ENCODE measurements at places on chromosomes 2 and 18.

GRCh38 chr2:121635371-121635770, 13.9 kb downstream of the CLASP1 start:
- no peak for DNase-seq

- no peak for DNase-seq
Observed at GRCh38 chr2:187493877-187494568, 46.0 kb upstream of the CALCRL start.

GRCh38 chr2:135650721-135651120, 90.9 kb upstream of the UBXN4 start:
- DNase-seq: peak; percentile 96

GRCh38 chr2:168715849-168716248, 86.6 kb upstream of the NOSTRIN start:
- no peak for DNase-seq

- DNase-seq: peak; percentile 42
Observed at GRCh38 chr2:212539072-212539880, 674 bp upstream of the ERBB4 start.

DNA sequence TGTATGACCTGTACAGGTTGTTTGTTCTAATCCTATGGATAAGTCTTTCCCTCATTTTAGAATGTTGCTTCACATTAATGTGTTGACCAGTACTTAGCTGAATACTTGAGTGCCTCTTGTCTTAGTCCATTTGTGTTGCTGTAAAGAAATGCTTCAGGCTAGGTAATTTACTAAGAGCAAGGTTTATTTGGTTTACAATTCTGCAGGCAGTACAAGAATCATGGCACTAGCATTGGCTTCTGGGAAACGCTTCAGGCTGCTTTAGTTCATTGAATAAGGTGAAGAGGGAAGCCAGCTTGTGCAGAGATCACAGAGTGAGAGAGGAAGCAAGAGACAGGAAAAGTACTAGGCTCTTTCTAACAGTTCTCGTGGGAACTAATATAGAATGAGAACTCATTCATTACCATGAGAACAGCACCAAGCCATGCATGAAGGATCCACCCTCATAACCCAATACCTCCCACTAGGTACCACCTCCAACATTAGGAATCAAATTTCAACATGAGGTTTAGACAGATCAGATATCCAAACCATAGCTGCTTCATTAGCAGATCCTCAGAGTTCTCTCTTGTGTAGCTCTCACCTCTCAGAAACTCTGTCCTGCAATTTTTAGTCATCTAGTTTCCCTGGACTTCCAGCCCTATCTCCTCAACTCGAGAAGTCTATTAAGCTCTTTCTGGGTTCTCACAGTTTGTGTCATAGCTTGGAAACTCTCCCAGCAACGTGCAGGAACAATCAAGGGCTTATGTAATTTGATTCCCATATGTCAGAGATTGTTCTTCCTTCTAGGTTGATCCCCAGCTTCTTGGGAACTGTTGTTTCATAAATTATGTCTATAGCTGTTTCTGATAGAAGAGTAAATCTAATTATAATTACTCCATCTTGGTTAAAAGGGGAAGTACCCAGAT, 2082.3 kb upstream of the CELF4 start:
- DNase-seq: no peak

GRCh38 chr18:23689031-23689615, at the start of gene LAMA3:
LAMA3 (plus strand) TSS chr18:23689453; CDS start chr18:23689684, 231 bp downstream.
- peak; percentile 72 for DNase-seq

Data from NCI-H2227 treated with DMSO at 0.1 percent for 48 hours (cell line).